ENCODE measurements at places on chromosomes 13 and 19. TPM values are rescaled to one million over a fixed set of nuclear protein-coding genes. Genes with fewer than 3 reads are reported as not detected.

TEKTIP1 gene
- total RNA-seq: not detected

EXOC3L2 gene
- total RNA-seq: 33.5 TPM

U2AF1L4 gene
- total RNA-seq: not detected

PRSS57 gene
- not detected for total RNA-seq

ZNF723 gene
- total RNA-seq: not detected

GPR12 gene
- not detected for total RNA-seq

LIM2 gene
- total RNA-seq: not detected

- no peaks in the 10 kb centered on the region for H3K36me3 ChIP-seq
- DNase-seq: no peak
- no peak overlapping the region for H3K27ac ChIP-seq
- H3K4me1 ChIP-seq: no peaks in the 10 kb centered on the region
- H3K27me3 ChIP-seq: no peaks in the 10 kb centered on the region
Observed at GRCh38 chr13:112616586-112617362, 28.8 kb upstream of the TUBGCP3 start.

DNA sequence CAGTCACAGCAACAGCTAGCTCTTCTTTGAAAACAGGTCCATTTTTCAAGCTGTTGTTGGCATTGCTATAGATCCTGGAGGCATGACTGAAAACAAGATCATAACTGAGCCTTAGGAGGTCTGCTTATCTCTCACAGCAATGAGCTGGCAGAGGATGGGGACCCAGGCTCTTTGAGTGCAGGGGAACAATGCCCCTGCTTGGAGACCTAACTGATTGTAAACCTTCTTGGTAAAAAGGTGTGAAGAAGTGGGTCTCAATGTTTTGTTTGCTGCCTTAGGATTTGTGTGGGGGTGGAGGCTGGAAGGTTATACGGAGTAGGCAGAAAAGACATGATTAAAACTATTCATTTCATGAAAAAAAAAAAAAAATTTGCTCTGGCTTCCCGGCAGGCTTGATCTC, 94.6 kb downstream of the EFNB2 start:
- H3K36me3 ChIP-seq: no peaks in the 10 kb centered on the region
- no peak overlapping the region for H3K27ac ChIP-seq
- DNase-seq: no peak
- no peaks in the 10 kb centered on the region for H3K4me1 ChIP-seq
- H3K27me3 ChIP-seq: no peaks in the 10 kb centered on the region
- no peak overlapping the region for H3K4me3 ChIP-seq

GRCh38 chr13:111429064-111429558, 108.7 kb downstream of the TEX29 start:
- H3K27me3 ChIP-seq: no peaks in the 10 kb centered on the region
- H3K4me1 ChIP-seq: no peaks in the 10 kb centered on the region
- H3K36me3 ChIP-seq: no peaks in the 10 kb centered on the region
- H3K4me3 ChIP-seq: no peak overlapping the region
- H3K27ac ChIP-seq: no peak overlapping the region

GRCh38 chr13:99434258-99434788, 66.9 kb upstream of the TM9SF2 start:
- H3K36me3 ChIP-seq: no peaks in the 10 kb centered on the region
- no peaks in the 10 kb centered on the region for H3K27me3 ChIP-seq
- H3K27ac ChIP-seq: no peak overlapping the region
- no peak for DNase-seq
- no peak overlapping the region for H3K4me3 ChIP-seq
- no peaks in the 10 kb centered on the region for H3K4me1 ChIP-seq

GRCh38 chr13:29857085-29857484, 6.7 kb upstream of the UBL3 start:
- no peaks in the 10 kb centered on the region for H3K4me1 ChIP-seq
- H3K36me3 ChIP-seq: no peaks in the 10 kb centered on the region
- DNase-seq: no peak
- H3K27ac ChIP-seq: no peak overlapping the region

DNA sequence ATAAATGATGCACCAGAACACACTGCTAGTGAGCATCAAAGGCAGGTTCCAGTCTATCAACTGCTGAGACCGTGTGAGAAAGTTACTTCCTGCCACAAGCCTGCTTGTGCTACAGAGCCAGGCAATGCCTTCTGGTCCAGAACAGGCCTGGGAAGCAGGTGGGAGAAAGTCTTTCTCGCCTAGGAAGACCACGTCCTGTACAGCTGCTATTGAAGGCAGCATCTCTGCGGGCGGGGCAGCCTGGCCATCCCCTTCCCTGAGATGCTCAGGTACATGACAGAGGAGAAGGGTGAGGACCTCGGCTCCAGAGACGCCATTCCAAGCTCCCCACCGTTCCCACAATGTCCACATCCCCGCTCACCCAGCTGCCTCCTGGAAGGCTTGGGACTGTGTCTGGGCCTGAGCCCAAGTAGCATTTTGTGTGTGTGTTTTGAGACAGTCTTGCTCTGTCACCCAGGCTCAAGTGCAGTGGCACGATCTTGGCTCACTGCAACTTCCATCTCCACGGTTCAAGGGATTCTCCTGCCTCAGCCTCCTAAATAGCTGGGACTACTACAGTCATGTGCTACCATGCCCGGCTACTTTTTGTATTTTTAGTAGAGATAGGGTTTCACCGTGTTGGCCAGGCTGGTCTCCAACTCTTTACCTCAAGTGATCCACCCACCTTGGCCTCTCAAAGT, 3.4 kb downstream of the RFX1 start:
- no peaks in the 10 kb centered on the region for H3K27me3 ChIP-seq
- no peaks in the 10 kb centered on the region for H3K36me3 ChIP-seq
- peaks cover 23% of the 10 kb centered on the region for H3K4me1 ChIP-seq
- no peak for DNase-seq

DNA sequence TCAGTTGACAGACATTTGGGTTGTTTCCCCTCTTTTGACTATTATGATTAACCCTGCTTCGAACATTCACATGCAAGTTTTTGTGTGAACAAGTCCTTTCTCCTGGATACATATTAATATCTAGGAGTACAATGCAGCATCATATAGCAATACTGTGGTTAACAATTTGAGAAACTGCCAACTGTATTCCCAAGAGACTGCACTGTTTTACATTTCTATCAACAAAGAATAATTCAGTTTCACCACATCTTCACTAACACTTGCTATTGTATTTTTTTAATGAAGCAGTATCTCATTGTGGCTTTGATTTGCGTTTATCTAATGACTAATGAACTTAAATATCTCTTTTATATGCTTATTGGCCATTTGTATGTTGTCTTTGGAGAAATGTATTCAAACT, 184.6 kb upstream of the NBEA start:
- no peak for DNase-seq
- no peaks in the 10 kb centered on the region for H3K27me3 ChIP-seq
- H3K4me3 ChIP-seq: no peak overlapping the region
- H3K36me3 ChIP-seq: no peaks in the 10 kb centered on the region
- no peak overlapping the region for H3K27ac ChIP-seq

DNA sequence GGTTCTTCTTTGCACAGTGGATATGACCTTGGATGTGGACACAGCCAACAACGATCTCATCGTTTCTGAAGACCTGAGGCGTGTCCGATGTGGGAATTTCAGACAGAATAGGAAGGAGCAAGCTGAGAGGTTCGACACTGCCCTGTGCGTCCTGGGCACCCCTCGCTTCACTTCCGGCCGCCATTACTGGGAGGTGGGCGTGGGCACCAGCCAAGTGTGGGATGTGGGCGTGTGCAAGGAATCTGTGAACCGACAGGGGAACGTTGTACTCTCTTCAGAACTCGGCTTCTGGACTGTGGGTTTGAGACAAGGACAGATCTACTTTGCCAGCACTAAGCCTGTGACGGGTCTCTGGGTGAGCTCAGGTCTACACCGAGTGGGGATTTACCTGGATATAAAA, 9.4 kb downstream of the RFPL4AL1 start:
- H3K4me1 ChIP-seq: no peaks in the 10 kb centered on the region
- no peak overlapping the region for H3K4me3 ChIP-seq
- H3K27me3 ChIP-seq: no peaks in the 10 kb centered on the region

DNA sequence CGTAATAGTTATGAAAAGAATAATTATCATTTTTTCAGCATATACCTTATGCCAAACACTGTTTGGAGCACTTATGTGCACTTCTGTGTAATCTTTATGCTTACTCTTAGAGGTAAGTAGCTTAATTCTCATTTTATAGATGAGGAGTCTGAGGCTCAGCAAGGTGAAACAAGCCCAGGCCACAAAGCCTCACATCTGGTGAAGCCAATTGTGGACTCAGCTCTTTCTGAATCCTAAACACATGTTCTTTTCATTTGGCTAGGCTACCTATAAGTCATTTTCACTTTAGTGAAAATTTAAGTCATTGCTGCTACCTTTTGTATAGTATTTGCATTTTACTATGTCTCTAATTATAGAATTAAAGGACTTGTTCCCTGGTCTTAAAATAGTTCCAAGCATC, 84.0 kb downstream of the CYSLTR2 start:
- H3K27ac ChIP-seq: no peak overlapping the region
- H3K4me3 ChIP-seq: no peak overlapping the region
- no peaks in the 10 kb centered on the region for H3K4me1 ChIP-seq
- DNase-seq: no peak
- no peaks in the 10 kb centered on the region for H3K27me3 ChIP-seq

- H3K4me3 ChIP-seq: no peak overlapping the region
- H3K36me3 ChIP-seq: no peaks in the 10 kb centered on the region
- H3K27ac ChIP-seq: no peak overlapping the region
- peaks cover 4% of the 10 kb centered on the region for H3K4me1 ChIP-seq
- no peak for DNase-seq
Observed at GRCh38 chr19:7202888-7203287, 91.3 kb downstream of the INSR start.

DNA sequence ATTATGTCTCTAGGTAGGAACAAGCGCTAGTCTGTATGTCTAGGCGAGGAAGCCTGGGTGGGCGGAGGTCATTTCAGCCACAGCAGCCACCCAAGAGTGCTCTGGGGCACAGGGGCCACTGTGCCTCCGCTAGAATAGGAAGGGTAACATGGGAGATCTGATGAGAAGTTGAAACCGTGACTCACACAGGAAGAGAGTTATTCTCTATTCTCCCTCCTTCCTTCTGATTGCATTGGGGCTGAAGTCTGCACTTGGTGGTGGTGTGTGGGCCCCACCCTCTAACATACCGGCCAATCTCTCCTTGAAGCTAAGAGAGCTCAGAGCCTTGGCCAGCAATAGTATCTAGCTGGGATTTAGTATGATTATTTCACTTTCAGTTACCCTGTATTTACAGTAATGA, 20.3 kb upstream of the GGACT start:
- no peak overlapping the region for H3K4me3 ChIP-seq
- H3K4me1 ChIP-seq: no peaks in the 10 kb centered on the region
- H3K36me3 ChIP-seq: peaks cover 9% of the 10 kb centered on the region
- DNase-seq: no peak
- no peak overlapping the region for H3K27ac ChIP-seq
- no peaks in the 10 kb centered on the region for H3K27me3 ChIP-seq

DNA sequence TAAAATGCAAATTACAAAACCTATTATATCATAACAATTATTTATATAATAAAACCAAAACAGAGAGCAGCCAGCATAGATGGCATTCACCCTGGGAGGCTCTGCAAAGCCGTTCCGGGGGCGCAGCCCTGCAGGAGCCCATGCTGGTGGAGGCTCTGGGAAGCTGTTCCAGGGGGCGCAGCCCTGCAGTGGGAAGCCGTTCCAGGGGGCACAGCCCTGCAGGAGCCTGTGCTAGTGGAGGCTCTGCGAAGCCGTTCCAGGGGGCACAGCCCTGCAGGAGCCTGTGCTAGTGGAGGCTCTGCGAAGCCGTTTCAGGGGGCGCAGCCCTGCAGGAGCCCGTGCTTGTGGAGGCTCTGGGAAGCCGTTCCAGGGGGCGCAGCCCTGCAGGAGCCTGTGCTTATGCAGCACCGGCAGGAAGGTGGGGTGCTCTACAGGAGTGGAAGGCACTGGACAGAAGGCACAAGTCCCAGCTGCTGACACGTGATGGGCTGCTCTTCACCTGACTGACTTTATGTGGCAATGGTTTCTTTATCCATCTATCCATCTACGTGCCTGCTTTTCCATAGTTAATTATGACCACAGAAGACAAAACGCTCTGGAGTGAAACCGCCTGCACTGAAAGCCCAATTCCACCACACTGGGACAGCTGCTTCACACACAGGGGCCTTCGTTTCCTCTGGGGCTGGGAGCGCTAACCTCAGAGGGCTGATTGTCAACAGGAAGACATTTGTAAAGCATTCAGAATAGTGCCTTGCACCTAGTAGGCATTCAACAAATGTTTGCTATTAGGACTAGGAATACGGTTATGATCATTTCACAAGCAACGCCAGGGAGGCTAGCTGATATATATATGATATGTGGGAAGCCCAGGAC, 23.7 kb downstream of the PCID2 start:
- no peak overlapping the region for H3K27ac ChIP-seq
- H3K36me3 ChIP-seq: peaks cover 52% of the 10 kb centered on the region
- H3K4me1 ChIP-seq: no peaks in the 10 kb centered on the region

GRCh38 chr13:53537586-53537985, 509.0 kb downstream of the OLFM4 start:
- H3K4me1 ChIP-seq: no peaks in the 10 kb centered on the region
- H3K4me3 ChIP-seq: no peak overlapping the region
- no peak for DNase-seq
- H3K27me3 ChIP-seq: no peaks in the 10 kb centered on the region
- no peak overlapping the region for H3K27ac ChIP-seq

- H3K27ac ChIP-seq: no peak overlapping the region
- no peak overlapping the region for H3K4me3 ChIP-seq
- H3K4me1 ChIP-seq: no peaks in the 10 kb centered on the region
- no peak for DNase-seq
- H3K36me3 ChIP-seq: no peaks in the 10 kb centered on the region
Observed at GRCh38 chr19:15138427-15138826, 31.2 kb downstream of the SYDE1 start.

GRCh38 chr13:40024967-40025714, 369.7 kb downstream of the COG6 start:
- DNase-seq: no peak
- H3K4me3 ChIP-seq: no peak overlapping the region
- no peaks in the 10 kb centered on the region for H3K27me3 ChIP-seq
- no peaks in the 10 kb centered on the region for H3K4me1 ChIP-seq
- H3K36me3 ChIP-seq: no peaks in the 10 kb centered on the region

DNA sequence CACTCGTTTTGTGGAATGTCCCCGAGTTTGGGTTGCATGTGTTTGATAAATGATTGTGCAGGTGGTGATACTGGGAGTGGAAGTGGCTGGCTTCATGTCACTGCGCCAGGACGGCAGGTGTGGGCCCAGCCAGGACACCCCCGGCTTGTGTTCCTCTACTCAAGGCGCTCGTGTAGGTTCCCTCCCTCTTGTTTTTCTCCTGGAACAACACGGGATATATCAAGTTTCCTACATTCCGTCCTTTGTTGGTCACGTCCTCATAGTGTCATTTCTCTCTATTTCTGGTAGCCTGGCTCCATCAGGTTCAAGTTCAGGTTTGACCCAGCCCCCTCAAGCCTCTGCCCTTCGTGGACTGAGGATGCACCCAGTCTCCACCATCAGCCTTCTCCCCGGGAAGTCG, 16.3 kb downstream of the IL17D start:
- no peaks in the 10 kb centered on the region for H3K4me1 ChIP-seq
- H3K27ac ChIP-seq: no peak overlapping the region
- no peak for DNase-seq
- no peaks in the 10 kb centered on the region for H3K36me3 ChIP-seq
- no peak overlapping the region for H3K4me3 ChIP-seq

- H3K36me3 ChIP-seq: no peaks in the 10 kb centered on the region
- H3K27ac ChIP-seq: peak overlapping the region; percentile 65
- H3K27me3 ChIP-seq: no peaks in the 10 kb centered on the region
- H3K4me1 ChIP-seq: peaks cover 5% of the 10 kb centered on the region
Observed at GRCh38 chr13:106372199-106373155, 163.0 kb downstream of the EFNB2 start.

- no peak overlapping the region for H3K27ac ChIP-seq
- DNase-seq: no peak
- no peak overlapping the region for H3K4me3 ChIP-seq
- no peaks in the 10 kb centered on the region for H3K4me1 ChIP-seq
- peaks cover 73% of the 10 kb centered on the region for H3K36me3 ChIP-seq
- H3K27me3 ChIP-seq: no peaks in the 10 kb centered on the region
Observed at GRCh38 chr19:1987197-1988187, 28.0 kb downstream of the BTBD2 start.
